ENCODE measurements at places on chromosomes 1 and 21. TPM values are rescaled to one million over a fixed set of nuclear protein-coding genes. Genes with fewer than 3 reads are reported as not detected.
A peak's percentile ranks its signal among the peaks of the same experiment; 100 is the strongest.

The CD101 gene
- 14.9 TPM for total RNA-seq

- no peaks in the 10 kb centered on the region for H3K27me3 ChIP-seq
- DNase-seq: no peak
- H3K36me3 ChIP-seq: no peaks in the 10 kb centered on the region
- H3K27ac ChIP-seq: no peak overlapping the region
- H3K4me3 ChIP-seq: no peak overlapping the region
Measured at GRCh38 chr1:48627486-48627885, 149.2 kb downstream of the BEND5 start.

The PRDM15 gene
- 13.2 TPM for total RNA-seq

- no peak overlapping the region for H3K27ac ChIP-seq
- H3K27me3 ChIP-seq: no peaks in the 10 kb centered on the region
- no peak overlapping the region for H3K4me3 ChIP-seq
- H3K4me1 ChIP-seq: no peaks in the 10 kb centered on the region
Measured at GRCh38 chr1:98211271-98211845, 290.5 kb upstream of the DPYD start.

The CD5L gene
- not detected for total RNA-seq

The CTH gene
- total RNA-seq: 4.6 TPM

DNA sequence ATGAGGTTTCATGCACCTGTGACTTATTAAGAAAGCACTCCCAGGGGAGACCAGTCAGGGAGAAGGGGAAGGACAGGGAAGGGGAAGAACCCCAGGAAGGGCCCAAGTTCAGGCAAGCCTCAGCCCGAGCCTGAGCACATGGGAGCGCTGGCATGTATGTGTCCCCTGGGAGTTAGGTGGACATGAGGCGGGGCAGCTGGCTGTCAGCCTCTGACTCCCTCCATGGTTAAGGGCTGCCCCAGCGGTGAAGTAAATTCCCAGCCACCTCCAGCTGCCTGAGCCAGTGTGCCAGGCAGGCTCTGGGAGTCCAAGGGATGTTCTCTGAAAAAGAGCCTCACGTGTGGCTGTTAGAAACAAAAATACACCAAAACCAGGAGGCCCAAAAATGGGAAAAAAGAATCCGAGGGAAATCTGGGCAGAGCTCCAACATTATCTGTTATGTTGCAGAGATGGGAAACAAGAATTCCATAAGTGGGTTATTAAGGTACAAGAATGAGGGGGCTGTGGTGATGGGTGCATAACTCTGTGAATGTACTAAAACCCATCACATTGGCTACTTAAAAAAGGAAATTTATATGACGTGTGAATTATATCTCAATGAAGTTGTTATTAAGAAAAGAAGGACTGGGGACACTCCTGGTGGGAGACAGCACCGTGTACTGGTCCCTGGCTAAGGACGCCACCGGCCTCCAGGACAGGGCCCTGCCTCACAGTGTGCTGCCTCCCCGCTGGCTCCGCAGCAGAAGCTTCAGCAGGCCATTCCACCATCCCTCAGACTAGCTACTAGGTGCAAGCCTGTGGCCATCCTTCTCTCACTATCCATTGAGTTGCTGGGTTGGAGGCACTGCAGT lies 18.7 kb downstream of the DMRTB1 start:
- H3K27ac ChIP-seq: no peak overlapping the region

- H3K27ac ChIP-seq: no peak overlapping the region
- H3K4me1 ChIP-seq: no peaks in the 10 kb centered on the region
- H3K27me3 ChIP-seq: no peaks in the 10 kb centered on the region
- no peak overlapping the region for H3K4me3 ChIP-seq
- H3K36me3 ChIP-seq: no peaks in the 10 kb centered on the region
Measured at GRCh38 chr1:175742790-175743459, 470 bp downstream of the TNR start.

GRCh38 chr1:178464566-178464965 lies 32.2 kb downstream of the CLEC20A start:
- H3K27ac ChIP-seq: no peak overlapping the region
- no peak for DNase-seq
- no peaks in the 10 kb centered on the region for H3K27me3 ChIP-seq
- no peaks in the 10 kb centered on the region for H3K4me1 ChIP-seq
- no peak overlapping the region for H3K4me3 ChIP-seq

The CR1L gene
- total RNA-seq: not detected

DNA sequence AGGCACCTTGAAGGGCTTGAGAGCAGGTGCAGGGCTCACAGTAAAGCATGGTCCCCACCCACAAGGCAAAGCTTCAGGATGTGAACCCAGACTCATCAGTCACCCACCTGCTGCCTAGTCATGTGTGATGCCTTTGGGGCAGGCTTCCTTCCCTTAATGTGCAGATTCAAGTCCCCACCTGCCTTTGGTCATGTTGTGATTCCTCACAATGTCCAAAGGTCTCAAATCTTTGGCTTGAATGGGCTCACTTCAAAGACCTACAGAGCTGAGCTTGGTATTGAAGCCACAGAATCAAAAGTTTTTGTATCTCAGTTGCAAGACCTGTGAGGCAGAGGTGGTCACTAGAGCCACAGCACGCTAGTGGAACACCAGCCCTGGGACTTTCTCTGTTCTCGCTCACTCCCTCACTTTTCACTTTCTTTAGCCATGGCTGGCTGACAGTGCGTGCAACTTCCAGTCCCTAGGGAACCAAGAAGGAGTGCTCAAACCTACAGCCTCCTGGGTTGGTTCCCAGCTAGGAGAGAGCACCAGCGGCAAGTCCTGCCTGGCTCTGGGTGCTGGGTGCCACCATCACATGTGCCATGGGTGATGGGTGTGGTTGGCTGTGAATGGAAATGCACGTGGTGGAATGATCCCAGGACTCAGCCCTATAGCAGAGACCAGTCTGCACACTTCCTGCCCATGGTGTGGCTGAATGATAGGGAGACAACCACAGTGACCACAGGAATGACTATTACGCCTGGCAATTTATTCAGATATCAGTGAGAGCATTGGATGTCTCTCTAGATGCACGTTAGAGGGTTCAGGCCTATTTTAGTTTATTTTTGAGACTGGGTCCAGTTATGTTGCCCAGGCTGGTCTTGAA lies 26.4 kb upstream of the CLIC6 start:
- H3K36me3 ChIP-seq: no peaks in the 10 kb centered on the region
- H3K27me3 ChIP-seq: no peaks in the 10 kb centered on the region
- DNase-seq: no peak
- no peak overlapping the region for H3K27ac ChIP-seq

GRCh38 chr1:242185731-242186130 lies 186.8 kb upstream of the MAP1LC3C start:
- no peaks in the 10 kb centered on the region for H3K27me3 ChIP-seq
- H3K27ac ChIP-seq: no peak overlapping the region
- no peaks in the 10 kb centered on the region for H3K4me1 ChIP-seq
- no peak for DNase-seq
- no peak overlapping the region for H3K4me3 ChIP-seq

GRCh38 chr1:227915564-227916553 lies 31.9 kb downstream of the WNT9A start:
- no peaks in the 10 kb centered on the region for H3K4me1 ChIP-seq
- H3K27ac ChIP-seq: no peak overlapping the region
- no peak for DNase-seq
- H3K4me3 ChIP-seq: no peak overlapping the region
- H3K27me3 ChIP-seq: no peaks in the 10 kb centered on the region

The KCNK1 gene
- total RNA-seq: 0.99 TPM

DNA sequence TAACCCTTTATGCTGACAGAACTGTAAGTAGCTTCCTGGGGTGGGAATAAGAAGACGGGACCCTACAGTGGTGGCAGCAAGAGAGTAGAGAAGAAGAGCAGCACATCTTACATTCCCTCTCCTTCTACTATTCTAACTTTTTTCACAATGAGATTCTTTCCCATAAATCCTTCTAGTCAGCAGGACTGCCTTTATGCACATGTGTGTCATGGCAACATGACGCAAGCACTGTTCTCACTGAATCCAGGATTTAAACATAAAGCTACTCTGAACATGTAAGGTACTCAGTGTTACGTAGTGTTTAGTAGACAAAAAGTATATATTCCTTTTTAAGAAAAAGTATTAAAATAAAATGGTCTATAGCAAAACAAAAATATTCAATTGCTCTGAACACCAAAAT lies 309.7 kb upstream of the LYPLAL1 start:
- no peak overlapping the region for H3K4me3 ChIP-seq
- no peak overlapping the region for H3K27ac ChIP-seq
- H3K4me1 ChIP-seq: no peaks in the 10 kb centered on the region
- DNase-seq: no peak
- H3K27me3 ChIP-seq: no peaks in the 10 kb centered on the region
- no peaks in the 10 kb centered on the region for H3K36me3 ChIP-seq

DNA sequence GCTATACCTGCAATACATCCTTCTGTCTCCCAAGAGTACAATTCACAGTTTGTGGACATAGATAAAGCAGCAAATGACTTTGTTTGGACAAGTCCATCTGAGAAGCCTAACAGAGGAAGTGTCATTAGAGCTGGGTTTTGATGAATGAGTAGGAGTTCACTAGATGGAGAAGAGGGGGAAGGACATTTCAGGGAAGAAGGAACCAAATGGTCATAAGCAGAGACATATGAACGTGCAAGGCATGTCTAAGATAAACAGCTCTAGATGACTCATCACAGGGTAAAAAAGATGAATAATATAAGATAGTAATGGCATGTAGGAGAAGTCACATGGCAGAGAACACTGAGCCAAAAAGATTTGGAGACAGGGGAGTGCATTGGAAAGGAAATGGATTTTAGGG lies 54.5 kb downstream of the HMGB4 start:
- no peaks in the 10 kb centered on the region for H3K4me1 ChIP-seq
- H3K27ac ChIP-seq: no peak overlapping the region
- H3K4me3 ChIP-seq: no peak overlapping the region
- H3K27me3 ChIP-seq: no peaks in the 10 kb centered on the region

The CCDC17 gene
- total RNA-seq: 6.1 TPM

The PRAMEF2 gene
- total RNA-seq: not detected

GRCh38 chr1:3597599-3597964 lies 13.7 kb downstream of the MEGF6 start:
- no peak overlapping the region for H3K4me3 ChIP-seq
- no peaks in the 10 kb centered on the region for H3K27me3 ChIP-seq
- H3K36me3 ChIP-seq: no peaks in the 10 kb centered on the region

The SYCP1 gene
- not detected for total RNA-seq

DNA sequence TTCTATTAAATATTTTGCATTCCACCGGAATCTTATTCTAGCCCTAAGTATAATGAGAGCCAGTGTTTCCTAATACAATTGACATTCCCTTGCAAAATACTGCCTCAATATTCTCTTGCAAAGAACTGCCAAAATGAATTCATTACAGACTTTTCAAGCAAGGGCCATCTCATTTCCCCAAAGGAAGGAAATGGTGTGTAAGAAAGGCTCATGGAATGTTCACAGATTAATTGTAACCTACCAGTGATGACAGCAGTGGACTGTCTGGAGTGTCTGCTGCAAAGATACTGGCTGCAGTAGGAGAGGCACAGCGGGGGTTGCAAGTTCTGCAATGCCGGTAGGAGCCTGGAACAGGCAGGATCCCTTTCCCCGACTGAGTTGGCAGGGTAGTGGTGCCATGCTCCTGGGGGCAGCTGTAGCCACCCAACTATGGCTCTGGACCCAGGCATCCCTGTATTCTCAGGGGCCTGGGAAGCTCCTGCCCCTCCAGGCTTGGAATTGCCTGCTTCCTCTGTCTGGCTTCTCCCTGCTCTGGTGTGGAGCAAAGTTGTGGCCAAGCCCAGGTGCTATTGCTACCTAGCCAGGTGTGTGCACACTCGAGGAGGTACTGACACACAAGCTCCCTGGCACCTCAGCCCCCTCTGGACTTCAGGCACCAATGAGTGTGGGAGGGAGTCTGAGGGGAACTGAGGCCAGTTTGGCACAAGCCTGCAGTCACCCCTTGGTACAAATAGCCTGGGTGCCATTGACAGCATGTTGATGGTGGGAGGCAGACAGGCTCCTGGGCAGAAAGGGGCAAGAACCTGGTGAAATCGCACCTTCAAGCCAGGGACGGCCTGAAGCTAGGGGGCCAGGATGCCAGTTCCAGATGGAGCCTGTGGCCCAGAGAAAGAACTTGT lies 1371.0 kb downstream of the KCNT2 start:
- no peaks in the 10 kb centered on the region for H3K27me3 ChIP-seq
- H3K4me3 ChIP-seq: no peak overlapping the region
- no peaks in the 10 kb centered on the region for H3K36me3 ChIP-seq
- no peak overlapping the region for H3K27ac ChIP-seq

- H3K27me3 ChIP-seq: no peaks in the 10 kb centered on the region
- no peak overlapping the region for H3K4me3 ChIP-seq
- no peaks in the 10 kb centered on the region for H3K4me1 ChIP-seq
- no peaks in the 10 kb centered on the region for H3K36me3 ChIP-seq
Measured at GRCh38 chr21:26374817-26375216, 198.3 kb downstream of the CYYR1 start.

DNA sequence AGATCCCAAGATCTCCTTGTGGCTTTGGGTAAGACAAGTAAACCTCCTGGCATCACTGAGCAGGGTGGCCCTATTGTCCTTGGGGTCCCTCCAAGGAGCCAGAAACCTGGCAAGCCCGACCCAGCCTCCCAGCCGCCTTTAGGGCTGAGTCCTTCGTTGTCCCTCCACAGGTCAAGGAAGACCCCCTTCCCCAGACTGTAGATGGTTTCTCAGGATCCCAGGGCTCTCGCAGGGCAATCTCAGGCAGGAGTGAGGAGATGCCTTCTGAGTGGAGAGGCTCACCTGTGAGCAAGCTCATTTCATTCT lies 71.6 kb upstream of the CSF3R start:
- DNase-seq: no peak
- H3K4me1 ChIP-seq: no peaks in the 10 kb centered on the region
- no peak overlapping the region for H3K27ac ChIP-seq

DNA sequence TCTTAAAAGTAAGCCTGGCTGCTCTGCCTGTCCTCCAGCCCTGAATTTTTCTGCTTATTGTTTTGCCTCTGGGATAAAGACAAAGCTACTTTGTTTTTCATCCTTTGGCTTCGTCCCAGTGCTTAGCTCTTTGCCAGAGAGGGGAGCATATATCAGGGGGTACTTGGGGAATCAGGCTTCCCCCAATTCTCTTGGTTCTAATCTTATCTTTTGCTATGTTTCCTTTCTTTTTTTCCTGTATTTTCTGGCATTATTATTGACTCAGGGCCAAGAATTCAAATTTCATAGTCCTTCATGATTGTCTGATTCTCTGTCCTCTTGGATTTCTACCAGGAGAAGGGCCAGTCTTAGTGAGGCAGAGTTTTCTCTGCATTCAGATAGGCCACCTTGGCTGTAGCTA lies 51.2 kb downstream of the GIPC2 start:
- H3K4me3 ChIP-seq: no peak overlapping the region
- H3K27me3 ChIP-seq: peaks cover 14% of the 10 kb centered on the region
- no peaks in the 10 kb centered on the region for H3K36me3 ChIP-seq

DNA sequence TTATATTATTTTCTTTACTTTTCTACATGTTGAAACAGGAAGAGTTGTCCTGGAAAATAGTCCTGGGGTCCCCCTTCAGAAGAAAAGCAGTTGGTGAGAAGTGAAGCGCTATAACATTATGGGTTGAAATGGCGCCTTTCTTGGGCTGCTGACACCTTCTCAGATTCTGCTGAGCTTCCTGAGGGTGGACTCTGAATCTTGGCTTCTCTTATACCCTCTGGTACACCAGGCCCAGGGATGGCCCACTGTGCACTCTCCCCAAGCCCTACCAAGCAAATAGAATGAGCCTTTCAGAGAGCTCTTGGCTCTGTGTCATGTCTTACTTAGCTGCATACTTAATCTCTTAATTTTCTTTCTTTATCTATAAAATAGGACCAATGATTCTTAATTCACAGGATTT lies 42.3 kb downstream of the CD247 start:
- DNase-seq: no peak
- peaks cover 48% of the 10 kb centered on the region for H3K36me3 ChIP-seq
- no peaks in the 10 kb centered on the region for H3K27me3 ChIP-seq
- no peak overlapping the region for H3K4me3 ChIP-seq
- H3K27ac ChIP-seq: peak overlapping the region; percentile 74

The IFI44 gene
- total RNA-seq: 53.9 TPM

The SH2D2A gene
- 158 TPM for total RNA-seq

The SPATA46 gene
- total RNA-seq: not detected

GRCh38 chr1:171637928-171638576 lies 14.4 kb downstream of the MYOC start:
- H3K27me3 ChIP-seq: no peaks in the 10 kb centered on the region
- H3K27ac ChIP-seq: no peak overlapping the region
- no peaks in the 10 kb centered on the region for H3K36me3 ChIP-seq

The KRTAP19-3 gene
- total RNA-seq: not detected

All from CD4-positive, CD25-positive, alpha-beta regulatory T cell (primary cell).